ENCODE measurements at places on chromosomes 3 and 15. TPM values are rescaled to one million over a fixed set of nuclear protein-coding genes. Genes with fewer than 3 reads are reported as not detected.

Gene EPHA6
- polyA plus RNA-seq: not detected

Gene EIF2A
- polyA plus RNA-seq: 47.8 TPM

GRCh38 chr3:130081351-130081881, at the start of gene ALG1L2:
ALG1L2 (plus strand) TSS chr3:130081831; CDS start chr3:130082017, 186 bp downstream.
- DNase-seq: no peak

Gene FOXL2NB
- not detected for polyA plus RNA-seq

GRCh38 chr15:55824857-55825613, 82.1 kb upstream of the PRTG start:
- DNase-seq: no peak

DNA sequence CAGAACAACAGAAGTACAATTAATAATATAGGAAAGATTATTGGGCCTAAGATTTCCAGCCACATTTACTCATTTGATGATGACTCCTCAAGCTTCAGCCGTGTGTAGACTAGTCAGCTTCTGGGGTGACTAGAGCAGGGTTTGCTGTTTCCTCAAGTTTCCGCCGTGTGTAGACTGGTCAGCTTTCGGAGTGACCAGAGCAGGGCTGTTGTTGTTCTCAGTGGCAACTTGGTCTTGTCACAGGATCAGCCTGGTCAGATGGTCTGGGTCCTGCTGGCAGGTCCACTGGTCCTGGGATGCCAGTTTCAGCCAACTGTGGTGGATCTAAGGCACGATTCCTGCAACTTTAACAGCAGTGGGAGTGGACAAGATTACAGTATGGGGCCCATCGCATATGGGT, 21.8 kb upstream of the NOX5 start:
- no peak for DNase-seq

Gene CNOT10
- polyA plus RNA-seq: 13.6 TPM

DNA sequence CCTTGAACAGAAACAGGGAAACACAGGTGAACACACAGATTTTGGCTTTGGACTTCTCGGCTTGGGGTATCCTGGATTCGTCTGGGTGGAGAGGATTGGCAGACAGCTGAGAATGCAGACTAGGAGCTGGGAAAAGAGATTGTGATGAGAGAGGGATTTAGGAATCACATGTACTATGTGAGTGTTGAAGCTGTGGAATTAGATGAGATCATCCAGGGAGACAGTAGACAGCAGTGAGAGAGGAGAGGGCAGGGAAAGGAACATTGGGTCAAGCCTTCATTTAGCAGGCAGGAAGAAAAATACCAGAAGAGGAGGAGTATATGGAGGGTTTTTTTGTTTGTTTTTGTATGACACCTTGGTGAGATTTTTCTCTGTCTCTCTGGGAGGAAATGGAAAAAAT, 262.1 kb upstream of the TBL1XR1 start:
- no peak for DNase-seq

GRCh38 chr15:80931721-80932512, 57.7 kb downstream of the MESD start:
- no peak for DNase-seq

- DNase-seq: no peak
These were observed 19.2 kb downstream of the DENND4A start for GRCh38 chr15:65772930-65773329.

DNA sequence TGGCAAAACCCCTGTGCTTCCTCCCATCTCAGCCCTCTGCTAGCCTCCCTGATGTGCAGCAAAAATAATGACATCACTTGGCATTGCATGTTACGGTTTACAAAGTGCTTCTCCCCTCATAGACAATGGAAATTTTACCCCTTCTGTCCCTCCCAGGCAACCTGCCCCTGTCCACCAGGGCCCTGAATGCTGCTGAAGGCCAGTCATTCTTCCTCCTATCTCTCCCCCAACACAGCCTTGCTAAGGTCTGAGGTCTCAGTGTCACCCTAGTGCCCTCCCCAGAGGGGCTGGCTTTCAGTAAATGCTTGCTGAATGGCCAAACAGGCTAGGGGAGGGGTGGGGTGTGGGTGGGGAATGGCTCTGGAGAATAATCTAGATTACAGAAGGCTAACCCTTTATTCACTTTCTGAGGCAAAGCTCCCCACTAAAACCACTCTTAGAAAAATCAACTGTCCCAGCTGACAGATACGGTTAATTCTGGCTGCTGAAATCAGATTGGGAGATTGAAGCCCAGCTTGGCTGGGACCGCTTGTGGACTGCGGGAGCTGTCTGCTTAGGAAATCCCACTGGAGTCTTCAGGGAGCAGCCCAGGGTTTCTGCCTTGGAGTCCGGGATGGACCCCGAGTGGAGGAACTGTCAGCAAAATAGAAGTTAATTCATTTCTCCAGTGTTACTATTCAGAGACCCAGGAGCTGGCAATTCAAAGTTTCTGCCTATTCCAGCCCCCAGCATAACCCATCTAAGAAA, 22.9 kb downstream of the ANP32A start:
- DNase-seq: peak; percentile 52

- DNase-seq: no peak
These were observed 444.9 kb upstream of the THBS1 start for GRCh38 chr15:39135989-39136388.

Gene POPDC2
- polyA plus RNA-seq: 805 TPM

Gene PCOLCE2
- polyA plus RNA-seq: 57.8 TPM

GRCh38 chr15:58139989-58140522, 1.9 kb downstream of the AQP9 start:
- DNase-seq: no peak
